ENCODE measurements at places on chromosomes 16 and 17. TPM values are rescaled to one million over a fixed set of nuclear protein-coding genes. Genes with fewer than 3 reads are reported as not detected.

The SMIM36 gene
- total RNA-seq = not detected

DNA sequence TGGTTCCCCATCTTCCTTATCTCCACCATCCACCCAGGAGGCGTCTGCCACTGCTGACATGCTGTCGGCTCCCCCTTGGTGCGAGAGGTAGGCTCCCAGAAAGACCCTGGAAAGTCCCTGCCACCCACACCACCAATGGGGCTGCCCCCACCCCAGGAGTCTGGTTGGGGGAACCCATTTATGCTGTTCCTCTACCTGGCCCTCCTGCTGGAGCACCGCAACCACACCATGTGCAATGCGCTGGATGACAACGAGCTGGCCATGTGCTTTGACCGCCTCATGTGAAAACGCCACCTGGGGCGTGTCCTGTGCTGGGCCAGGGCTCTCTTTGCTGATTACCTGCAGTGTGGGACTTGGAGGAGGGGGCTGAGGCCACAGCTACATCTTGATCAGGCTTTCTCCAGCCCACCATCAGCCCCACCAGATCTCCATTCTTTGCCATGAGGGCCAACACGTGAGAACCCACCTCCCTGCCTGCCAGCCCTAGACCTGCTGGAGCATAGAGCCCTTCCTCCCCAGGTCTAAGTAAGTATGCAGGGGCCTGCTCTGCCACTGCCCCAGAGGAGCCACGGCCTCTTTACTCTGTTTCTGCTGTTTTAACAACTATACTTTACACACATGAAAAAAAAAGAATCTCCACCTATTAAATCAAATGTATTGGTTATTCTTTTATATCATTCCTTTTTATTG, 7.9 kb upstream of the ALDH3A1 start:
- no peak for DNase-seq

- DNase-seq = no peak
Observed at GRCh38 chr17:16927641-16928321, 44.1 kb downstream of the TNFRSF13B start.

- no peak for DNase-seq
Observed at GRCh38 chr16:20327444-20328041, at the start of gene GP2. Gene GP2 (minus strand): TSS chr16:20327513. CDS start chr16:20326431, 1,082 bp downstream.

The SLC38A7 gene
- total RNA-seq = 9.7 TPM

The ZNF469 gene
- total RNA-seq = not detected

DNA sequence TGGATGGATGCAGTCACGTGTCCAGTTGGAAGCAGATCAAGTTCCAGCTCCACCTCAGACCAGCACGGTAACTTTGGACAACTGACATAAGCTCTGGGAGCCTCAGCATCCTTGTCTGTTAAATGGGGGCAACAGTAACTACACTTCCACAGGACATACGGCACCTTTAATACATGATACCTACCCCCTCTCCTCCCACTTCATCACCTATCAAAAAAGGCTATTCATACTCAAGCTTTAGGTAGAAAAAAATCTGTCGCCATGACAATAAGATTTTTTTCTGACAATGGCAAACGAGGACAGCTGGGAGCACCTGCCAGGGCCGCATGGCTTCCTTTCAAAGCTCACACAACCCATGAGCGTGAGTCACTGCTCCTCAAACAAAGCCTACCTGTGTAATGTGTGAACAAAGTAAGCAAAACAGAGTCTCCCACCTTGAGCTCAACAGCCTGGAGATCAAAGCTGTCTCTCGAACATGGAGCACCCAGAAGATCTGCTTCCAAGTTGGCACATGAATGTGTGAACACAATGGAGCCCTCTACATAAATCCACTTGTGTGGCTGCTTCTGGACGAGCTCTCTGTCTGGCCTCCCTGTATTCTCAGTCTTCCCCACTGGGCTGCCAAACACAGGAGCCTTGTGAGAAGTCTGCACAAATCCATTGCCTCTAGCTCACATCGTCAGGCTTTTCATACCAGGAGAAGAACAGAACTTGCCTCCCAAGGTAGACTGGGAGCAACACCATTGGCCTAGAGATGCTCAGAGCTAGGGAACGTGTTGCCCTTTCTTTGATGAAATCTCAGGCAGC, 459.7 kb downstream of the SOX9 start:
- no peak for DNase-seq

The WDR59 gene
- total RNA-seq = 80.3 TPM

DNA sequence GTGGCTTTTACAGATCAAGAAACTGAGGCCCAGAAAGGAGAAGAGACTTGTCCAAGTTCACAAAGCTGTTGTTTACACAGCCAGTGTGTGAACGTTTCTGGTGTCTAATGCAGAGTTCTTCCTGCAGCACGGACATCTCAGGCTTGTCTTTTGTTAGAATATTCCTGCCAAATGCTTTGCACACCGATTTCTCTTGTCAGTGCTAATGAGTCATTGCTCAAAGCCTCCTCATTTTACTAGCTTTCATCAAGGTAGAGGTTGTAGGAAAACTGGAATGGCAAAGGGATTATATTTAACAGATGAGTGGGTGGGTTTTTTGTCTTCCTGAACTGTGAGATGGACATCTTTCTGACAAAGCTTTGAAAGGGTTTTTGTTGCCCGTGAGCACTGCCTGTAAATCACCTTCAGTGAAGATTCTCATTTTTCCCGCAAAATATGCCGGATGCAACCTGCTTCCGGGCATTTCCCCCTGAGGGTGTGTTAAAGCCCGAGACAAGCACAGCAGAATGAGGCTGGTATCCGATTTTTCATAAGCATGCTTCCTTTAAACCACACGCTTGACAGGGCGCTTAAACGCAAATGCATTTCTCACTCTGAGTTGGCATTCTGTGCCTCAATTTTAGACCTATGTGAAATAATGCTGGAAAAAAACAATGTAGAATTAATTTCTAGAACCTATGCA, 14.7 kb downstream of the PMM2 start:
- no peak for DNase-seq

The SLC38A10 gene
- 147 TPM for total RNA-seq

The NAGS gene
- 0.61 TPM for total RNA-seq

- DNase-seq = no peak
Observed at GRCh38 chr17:63652106-63652505, 29.9 kb downstream of the MAP3K3 start.

DNA sequence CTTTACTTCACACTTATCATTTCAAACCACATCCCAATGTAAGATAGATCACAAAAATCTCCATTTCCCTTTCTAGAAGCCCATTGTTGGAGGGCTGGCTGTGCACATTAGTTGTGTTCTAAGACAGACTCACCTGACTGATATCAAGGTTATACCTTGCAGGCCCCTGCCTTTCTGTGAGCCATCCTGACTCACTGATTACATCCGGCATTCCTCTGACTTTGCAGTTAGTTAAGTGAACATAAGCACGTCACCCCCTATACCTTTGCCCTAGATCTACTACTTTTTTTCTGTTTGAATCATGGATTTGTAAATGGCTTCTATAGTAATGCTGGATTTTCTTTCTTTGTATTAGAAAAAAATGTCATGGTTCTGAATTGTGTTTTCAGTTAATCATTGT, 78.3 kb downstream of the TANGO6 start:
- DNase-seq = no peak

- DNase-seq = no peak
Observed at GRCh38 chr17:5200360-5200759, 8.7 kb upstream of the ZNF594 start.

DNA sequence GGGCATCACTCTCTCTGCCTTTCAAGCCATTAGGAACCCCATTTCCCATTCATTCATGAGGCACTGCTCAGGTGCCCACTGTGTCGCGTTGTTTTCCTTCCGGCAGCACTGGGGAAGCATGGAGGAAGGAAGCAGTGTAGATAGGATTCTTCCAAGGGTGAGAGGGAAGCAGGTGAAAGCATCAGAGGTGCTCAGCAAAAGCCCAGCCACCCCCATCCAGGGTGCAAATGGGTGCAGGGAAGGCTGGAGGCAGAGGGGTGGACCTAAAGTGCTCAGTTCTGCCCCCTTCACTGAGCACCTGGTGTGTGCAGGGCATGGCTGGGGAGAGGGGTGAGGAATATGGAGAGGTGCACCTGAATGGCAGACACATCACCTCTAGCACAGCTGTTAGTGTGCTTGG, 3.4 kb upstream of the NXPH3 start:
- no peak for DNase-seq

The RTN4RL1 gene
- total RNA-seq = not detected

- DNase-seq = no peak
Observed at GRCh38 chr17:33002246-33002645, 10.6 kb downstream of the SPACA3 start.

DNA sequence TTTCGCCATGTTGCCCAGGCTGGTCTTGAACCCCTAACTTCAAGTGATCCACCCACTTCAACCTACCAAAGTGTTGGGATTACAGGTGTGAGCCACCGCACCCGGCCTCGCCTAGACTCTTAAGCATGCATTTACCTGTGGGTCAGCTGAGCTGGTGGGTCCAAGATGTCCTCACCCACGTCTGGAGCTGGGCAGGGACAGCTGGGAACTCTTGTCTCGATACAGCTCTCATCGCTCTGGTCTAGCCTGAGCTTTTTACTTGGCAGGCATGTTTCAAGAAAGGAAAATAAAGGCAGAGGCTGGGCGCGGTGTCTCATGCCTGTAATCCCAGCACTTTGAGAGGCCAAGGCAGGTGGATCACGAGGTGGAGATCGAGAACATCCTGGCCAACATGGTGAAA, 56.9 kb upstream of the PHOSPHO1 start:
- no peak for DNase-seq

The COQ7 gene
- 21.6 TPM for total RNA-seq

DNA sequence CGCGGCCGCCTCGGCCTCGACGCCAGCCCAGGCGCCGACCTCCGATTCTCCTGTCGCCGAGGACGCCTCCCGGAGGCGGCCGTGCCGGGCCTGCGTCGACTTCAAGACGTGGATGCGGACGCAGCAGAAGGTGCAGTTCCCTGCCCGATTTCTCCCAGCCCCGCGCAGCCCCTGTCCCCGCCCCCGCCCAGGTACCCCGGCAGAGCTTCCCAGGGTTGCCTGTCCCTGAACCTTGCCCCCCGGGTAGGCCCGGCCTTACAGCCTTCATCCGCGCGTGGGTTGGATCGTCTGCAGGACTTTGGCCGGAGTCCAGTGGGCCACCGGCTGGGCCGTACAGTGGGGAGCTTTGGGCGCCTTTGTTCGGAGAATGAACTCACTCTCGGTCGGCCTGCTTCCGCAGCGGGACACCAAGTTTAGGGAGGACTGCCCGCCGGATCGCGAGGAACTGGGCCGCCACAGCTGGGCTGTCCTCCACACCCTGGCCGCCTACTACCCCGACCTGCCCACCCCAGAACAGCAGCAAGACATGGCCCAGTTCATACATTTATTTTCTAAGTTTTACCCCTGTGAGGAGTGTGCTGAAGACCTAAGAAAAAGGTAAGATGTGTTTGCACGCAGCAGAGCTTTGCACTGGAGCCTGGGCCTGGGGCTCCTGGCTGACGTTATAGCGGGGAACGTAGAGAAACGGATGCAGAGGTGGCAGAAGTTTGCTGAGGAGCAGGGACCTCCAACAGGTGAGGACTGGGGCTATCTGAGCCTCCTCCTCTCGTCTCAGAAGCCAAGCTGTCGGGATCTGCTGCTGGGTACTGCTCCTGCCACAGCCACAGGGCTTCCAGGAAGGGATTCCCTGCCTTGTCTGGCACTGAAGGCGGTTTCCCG, 593 bp downstream of the GFER start:
- DNase-seq = peak; percentile 19

GRCh38 chr16:71440669-71441347, 1.0 kb downstream of the TLE7 start:
- no peak for DNase-seq

- DNase-seq = no peak
Observed at GRCh38 chr17:10757067-10757466, 27.2 kb upstream of the TMEM220 start.

DNA sequence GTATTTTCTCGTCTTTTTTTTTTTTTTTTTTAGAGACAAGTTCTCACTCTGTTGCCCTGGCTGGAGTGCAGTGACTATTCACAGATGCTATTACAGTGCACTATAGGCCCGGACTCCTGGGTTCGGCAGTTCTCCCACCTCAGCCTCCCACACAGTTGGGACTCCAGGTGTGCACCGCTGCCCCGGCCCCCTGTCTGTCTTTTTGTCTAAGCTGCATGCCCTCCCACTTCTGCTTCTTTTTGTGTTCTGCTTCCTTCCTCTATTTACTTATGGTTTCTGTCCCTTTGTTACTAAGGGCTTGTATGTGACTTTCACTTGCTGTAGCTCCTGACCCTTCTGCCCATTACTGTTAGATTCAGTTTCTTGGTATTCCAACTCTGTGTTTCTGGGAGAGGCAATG, 20.5 kb downstream of the SLC7A6 start:
- peak; percentile 95 for DNase-seq

DNA sequence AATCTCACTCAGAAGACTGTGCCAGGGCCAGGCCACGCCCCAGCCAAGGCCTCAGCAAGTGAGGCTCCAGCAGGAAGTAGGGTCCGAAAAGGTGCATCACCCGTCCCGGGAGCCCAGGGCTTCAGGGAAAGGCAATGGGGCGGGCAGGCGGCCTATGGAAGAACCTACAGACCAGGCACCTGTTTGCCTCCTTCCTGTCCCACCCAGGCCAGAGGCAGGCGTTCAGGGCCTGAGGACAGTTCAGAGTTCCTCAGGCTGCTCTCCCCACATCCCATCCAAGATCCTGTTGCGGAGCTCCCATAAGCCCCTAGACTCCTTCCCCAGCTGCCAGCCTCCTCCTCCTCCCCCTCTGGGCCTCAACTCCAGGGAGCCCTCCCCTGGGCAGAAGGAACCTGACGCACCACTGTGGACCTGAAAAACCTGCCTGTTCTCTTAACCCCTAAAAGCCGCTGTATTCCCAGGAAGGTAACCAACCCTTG, 2.3 kb downstream of the CLUH start:
- peak; percentile 68 for DNase-seq

The CHST4 gene
- total RNA-seq = 0.28 TPM

DNA sequence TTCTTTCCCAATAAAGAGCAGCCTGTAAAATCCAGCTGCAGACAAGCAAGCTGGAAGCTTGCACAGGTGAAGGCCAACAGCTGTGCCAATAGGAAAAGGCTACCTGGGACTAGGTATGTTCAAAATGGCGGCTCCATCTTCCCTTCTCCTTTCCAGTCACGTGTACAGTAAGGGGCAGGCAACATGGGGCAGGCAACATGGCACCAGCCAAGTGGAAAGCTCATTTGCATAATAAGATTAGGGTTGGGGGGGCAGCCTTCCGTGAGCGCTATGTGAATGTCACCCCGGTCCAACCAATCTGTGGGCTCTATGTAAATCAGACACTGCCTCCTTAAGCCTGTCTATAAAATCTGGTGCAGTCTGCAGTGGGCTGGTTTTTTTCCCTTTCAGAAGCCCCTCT, 31.3 kb downstream of the TVP23A start:
- peak; percentile 77 for DNase-seq

DNA sequence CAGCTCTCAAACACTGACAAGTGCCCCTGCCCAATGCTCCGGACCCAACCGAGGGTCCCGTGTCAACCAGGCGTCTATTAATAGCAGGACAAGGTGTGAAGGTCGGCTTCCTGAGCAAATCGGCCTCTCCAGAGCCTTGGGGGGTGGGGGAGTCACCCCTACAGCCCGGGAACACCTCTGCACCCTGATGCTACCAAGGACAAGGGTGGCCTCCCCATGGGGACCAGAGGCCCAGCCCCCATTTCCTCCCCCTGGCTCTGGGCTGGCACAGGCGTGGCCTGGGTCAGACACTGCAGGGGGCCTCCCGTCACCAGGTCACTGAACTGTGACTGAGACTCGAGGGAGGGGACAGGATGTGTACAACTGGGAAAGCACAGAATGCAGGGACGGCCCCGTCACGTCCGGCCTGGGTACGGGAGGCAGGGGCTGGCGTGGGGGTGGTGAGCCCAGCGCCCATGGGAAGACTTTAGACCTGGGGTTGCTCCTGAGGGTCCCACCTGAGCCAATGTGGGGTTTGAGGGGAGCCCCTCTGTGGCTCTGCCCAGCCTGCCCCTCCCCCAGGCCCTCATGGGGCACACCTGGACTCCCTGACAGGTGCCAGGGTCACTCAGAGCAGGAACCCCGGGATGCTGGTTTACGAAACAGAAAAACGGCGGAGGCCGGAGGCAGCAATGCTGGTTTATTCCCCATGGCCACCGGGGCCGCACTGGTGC, 579 bp upstream of the CYBA start:
- DNase-seq = peak; percentile 97
